ENCODE measurements at places on chromosomes 1 and 21.

GRCh38 chr21:36698385-36698980 lies 432 bp upstream of the SIM2 start:
- no peak for DNase-seq

- no peak for DNase-seq
Measured at GRCh38 chr1:198203434-198203833, 46.6 kb downstream of the NEK7 start.

GRCh38 chr1:14113841-14114567 lies 414.0 kb downstream of the PRDM2 start:
- peak; percentile 80 for DNase-seq

GRCh38 chr1:221706876-221707582 lies 34.9 kb downstream of the DUSP10 start:
- DNase-seq: no peak

GRCh38 chr1:26788836-26789611 lies 1.3 kb downstream of the PIGV start:
- DNase-seq: peak; percentile 75

- DNase-seq: no peak
Measured at GRCh38 chr1:46547481-46548383, 3.7 kb downstream of the KNCN start.

DNA sequence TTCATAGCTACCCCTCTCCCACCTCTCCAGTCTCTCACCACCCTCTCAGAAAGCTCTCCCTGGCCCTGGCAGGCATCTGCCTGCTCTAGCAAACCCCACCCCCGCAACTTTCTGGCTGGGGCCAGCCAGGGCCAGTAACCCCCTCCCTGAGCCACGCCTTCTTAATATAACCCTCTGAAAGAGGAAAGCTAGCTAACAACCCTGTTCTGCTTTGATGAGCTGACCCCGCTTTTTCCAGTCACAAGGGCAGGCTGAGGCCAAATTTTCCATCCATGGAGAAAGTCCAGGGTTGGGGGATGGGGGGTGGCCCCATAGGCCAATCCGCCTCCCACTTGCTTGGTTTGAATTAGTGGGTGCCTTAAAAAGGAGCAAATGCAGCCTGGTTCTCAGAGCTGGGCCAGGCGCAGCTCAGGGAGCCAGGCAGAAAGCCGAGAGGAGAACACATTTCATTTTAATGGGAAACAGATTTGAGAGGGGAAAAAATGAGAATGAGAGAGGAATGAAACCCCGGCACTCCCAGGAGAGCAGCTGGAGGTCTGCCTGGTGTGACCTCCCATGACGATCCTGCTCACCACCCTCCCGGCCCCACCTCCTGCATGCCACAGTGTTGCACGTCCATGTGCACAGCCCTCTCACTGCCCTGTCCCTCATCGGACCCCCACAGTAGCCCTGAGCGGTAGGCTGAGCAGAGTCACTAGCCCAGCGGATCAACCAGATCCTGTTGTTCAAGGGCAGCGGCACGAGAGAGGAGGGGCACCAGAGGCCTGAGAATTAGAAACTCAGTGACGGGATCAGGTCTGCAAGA lies 62.3 kb downstream of the OPTC start:
- no peak for DNase-seq

GRCh38 chr21:32336711-32337110 lies 38.1 kb downstream of the MRAP start:
- no peak for DNase-seq

- no peak for DNase-seq
Measured at GRCh38 chr1:31617218-31617915, at the start of gene HCRTR1. Gene HCRTR1, plus strand, starts transcription at chr1:31617689. Its CDS starts 1,504 bp downstream, at chr1:31619193.

- peak; percentile 52 for DNase-seq
Measured at GRCh38 chr21:33901412-33902288, 14.0 kb downstream of the ATP5PO start.

GRCh38 chr21:44836666-44837471 lies 19.0 kb upstream of the SUMO3 start:
- DNase-seq: peak; percentile 21

- no peak for DNase-seq
Measured at GRCh38 chr1:2233468-2233867, 5.3 kb downstream of the SKI start.

All from NCI-H510A (cell line).